ENCODE measurements at places on chromosomes 5 and 9. TPM values are rescaled to one million over a fixed set of nuclear protein-coding genes. Genes with fewer than 3 reads are reported as not detected.

The KCTD16 gene
- total RNA-seq, result 28.5 TPM

The FAM163B gene
- total RNA-seq, result 17.2 TPM

The WNT8A gene
- total RNA-seq, result not detected

The NR5A1 gene
- total RNA-seq, result not detected

The GNA14 gene
- 0.94 TPM for total RNA-seq

The NMUR2 gene
- total RNA-seq, result not detected

The MARCHF6 gene
- total RNA-seq, result 355 TPM

The NOXA1 gene
- 2.5 TPM for total RNA-seq

The ZBTB26 gene
- total RNA-seq, result 15.3 TPM

All from parietal lobe (tissue), 2 donors.